Activated CD8-positive, alpha-beta memory T cell treated with anti-CD3 and anti-CD28 coated beads, Interleukin-2, amount 10 ng/mL, durations not matched to agents 7 days and 5 days (primary cell): ENCODE measurements at places on chromosomes 6 and 20. TPM values are rescaled to one million over a fixed set of nuclear protein-coding genes. Genes with fewer than 3 reads are reported as not detected.
A peak's percentile ranks its signal among the peaks of the same experiment; 100 is the strongest.

DNA sequence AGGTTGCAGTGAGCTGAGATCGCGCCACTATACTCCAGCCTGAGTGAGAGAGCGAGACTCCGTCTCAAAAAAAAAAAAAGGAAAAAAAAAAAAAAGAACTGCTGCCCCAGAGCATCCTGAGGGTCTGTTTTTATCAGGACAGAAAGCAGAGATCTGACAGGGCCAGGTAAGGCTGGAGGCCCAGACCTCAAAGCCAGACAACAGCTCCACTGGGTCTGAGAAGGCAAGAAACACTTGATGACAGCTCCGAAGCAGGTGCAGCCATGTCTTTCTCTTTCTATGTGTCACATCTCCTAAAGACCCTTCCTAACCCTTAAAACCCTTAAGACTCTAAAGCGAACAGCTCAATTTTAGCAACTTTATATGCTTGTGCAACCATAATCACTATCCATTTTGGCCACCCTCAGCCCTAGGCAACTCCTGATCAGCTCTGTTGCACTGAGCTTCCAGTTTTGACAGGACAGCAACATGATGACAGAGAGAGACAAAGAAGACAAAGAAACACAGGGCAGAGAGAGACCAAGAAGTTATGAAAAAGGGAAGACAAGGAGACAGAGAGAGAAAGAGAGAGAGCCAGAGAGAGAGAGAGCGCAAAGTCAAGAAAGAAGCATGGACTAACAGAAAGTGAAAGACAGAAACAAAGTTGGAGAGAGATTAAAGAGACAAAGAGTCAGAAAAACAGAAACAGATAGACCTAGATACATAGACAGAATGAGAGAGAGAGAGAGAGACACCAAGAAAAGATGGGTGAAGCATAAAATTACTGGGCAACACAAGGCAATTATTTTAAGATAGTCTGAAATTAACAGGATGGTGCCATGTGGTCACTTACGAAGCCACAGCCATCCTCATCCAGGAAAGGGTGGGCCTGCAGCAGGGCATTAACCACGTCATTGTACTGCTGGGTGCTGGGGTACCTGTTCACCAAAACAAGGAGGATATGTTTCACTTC is 39.2 kb downstream of the SAMD3 start:
- peaks cover 60% of the 10 kb centered on the region for H3K36me3 ChIP-seq
- peaks cover 51% of the 10 kb centered on the region for H3K4me1 ChIP-seq
- H3K27me3 ChIP-seq, result no peaks in the 10 kb centered on the region

GRCh38 chr6:3162067-3162497 is 4.7 kb upstream of the TUBB2A start:
- DNase-seq, result no peak
- no peak overlapping the region for H3K27ac ChIP-seq
- H3K27me3 ChIP-seq, result peaks cover 33% of the 10 kb centered on the region

DNA sequence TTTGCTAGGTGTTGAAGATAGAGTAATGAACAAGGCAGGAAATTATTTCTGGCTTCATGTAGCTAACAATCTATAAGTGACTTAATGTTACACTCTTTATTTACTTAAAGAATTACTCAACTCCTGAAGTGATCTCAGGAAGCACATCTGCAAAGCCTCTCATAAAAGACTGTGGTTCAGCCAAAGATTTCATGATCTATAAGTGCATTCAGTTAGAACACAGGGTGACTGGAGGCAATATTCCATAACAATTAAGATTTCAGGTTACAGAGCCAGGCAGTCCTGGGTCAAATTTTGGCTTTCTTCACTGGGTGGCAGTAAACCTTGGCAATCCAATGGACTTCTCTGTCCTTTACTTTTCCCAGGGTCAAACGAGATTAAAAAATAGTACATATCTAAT is 204.0 kb downstream of the TPBG start:
- no peaks in the 10 kb centered on the region for H3K4me1 ChIP-seq
- DNase-seq, result no peak
- H3K27me3 ChIP-seq, result peaks cover 2% of the 10 kb centered on the region

- no peaks in the 10 kb centered on the region for H3K36me3 ChIP-seq
- peak overlapping the region; percentile 57 for H3K4me3 ChIP-seq
- H3K27ac ChIP-seq, result peak overlapping the region; percentile 91
- peak; percentile 70 for DNase-seq
- H3K27me3 ChIP-seq, result peaks cover 5% of the 10 kb centered on the region
Observed at GRCh38 chr6:109491207-109491938, 8.4 kb upstream of the ZBTB24 start.

DNA sequence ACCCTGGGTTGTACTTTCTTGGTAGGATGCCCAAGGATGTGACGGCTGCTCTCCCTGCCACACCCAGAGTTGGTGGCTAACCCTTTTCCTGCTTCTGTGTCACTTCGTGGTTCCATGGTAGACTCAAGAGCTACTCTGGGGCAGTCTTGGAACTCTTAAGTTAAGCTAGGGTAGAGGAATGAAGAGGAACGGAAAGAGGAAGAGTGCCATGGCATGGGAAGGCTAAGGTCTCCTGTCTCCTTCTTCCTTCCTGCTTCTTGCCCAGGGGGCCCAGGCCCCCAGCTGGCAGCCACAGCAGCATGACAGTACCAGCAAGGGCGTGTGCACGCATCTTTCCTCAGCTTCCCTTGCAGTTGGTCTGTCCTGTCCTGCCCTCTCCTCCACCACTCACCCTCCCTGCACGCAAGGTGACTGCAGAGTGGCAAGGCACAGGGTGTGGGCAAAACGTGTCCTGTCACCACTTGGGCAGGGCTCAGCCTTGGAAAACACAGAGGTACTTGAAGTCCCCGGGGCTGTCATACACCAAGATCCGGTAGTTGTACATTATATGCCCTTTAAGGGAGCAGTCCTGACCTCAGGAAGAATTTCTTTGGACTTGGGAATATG is 39.8 kb upstream of the TGM3 start:
- peak; percentile 46 for DNase-seq
- no peaks in the 10 kb centered on the region for H3K36me3 ChIP-seq
- H3K4me3 ChIP-seq, result no peak overlapping the region
- peaks cover 15% of the 10 kb centered on the region for H3K4me1 ChIP-seq

GRCh38 chr20:46721476-46721875 is 12.0 kb downstream of the SLC2A10 start:
- no peak overlapping the region for H3K4me3 ChIP-seq
- H3K4me1 ChIP-seq, result no peaks in the 10 kb centered on the region
- H3K36me3 ChIP-seq, result no peaks in the 10 kb centered on the region

- DNase-seq, result no peak
- no peak overlapping the region for H3K27ac ChIP-seq
- no peak overlapping the region for H3K4me3 ChIP-seq
- no peaks in the 10 kb centered on the region for H3K4me1 ChIP-seq
- no peaks in the 10 kb centered on the region for H3K36me3 ChIP-seq
Observed at GRCh38 chr6:10557913-10558312, 36.8 kb downstream of the GCNT2 start.

DNA sequence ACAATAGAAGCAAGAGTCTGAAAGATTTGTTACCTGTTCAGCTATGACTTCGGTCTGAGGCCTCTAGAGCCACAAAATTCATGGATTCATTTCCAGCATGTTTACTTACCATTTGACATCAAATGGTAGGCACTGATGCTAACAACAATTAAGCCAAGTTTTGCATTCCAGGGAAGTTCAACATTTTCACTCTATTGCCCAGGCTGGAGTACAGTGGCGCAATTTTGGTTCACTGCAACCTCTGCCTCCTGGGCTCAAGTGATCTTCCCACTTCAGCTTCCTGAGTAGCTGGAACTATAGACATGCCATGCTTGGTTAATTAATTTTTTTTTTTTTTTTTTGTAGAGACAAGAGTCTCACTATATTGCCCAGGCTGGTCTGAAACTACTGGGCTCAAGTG is 114.1 kb upstream of the SGK1 start:
- no peaks in the 10 kb centered on the region for H3K36me3 ChIP-seq
- H3K27me3 ChIP-seq, result no peaks in the 10 kb centered on the region
- no peak overlapping the region for H3K4me3 ChIP-seq
- peaks cover 22% of the 10 kb centered on the region for H3K4me1 ChIP-seq

GRCh38 chr6:5058254-5058653 is 26.9 kb upstream of the PPP1R3G start:
- no peak overlapping the region for H3K27ac ChIP-seq
- no peak for DNase-seq
- no peaks in the 10 kb centered on the region for H3K36me3 ChIP-seq
- H3K27me3 ChIP-seq, result peaks cover under 1% of the 10 kb centered on the region
- H3K4me3 ChIP-seq, result no peak overlapping the region

- H3K27me3 ChIP-seq, result peaks cover 9% of the 10 kb centered on the region
- peaks cover 14% of the 10 kb centered on the region for H3K4me1 ChIP-seq
- H3K27ac ChIP-seq, result no peak overlapping the region
Observed at GRCh38 chr6:39292637-39293036, 21.6 kb downstream of the KCNK17 start.

GRCh38 chr20:10616212-10616611 is 57.6 kb downstream of the JAG1 start:
- no peaks in the 10 kb centered on the region for H3K4me1 ChIP-seq
- H3K27ac ChIP-seq, result no peak overlapping the region
- no peaks in the 10 kb centered on the region for H3K27me3 ChIP-seq
- H3K36me3 ChIP-seq, result peaks cover 1% of the 10 kb centered on the region

DNA sequence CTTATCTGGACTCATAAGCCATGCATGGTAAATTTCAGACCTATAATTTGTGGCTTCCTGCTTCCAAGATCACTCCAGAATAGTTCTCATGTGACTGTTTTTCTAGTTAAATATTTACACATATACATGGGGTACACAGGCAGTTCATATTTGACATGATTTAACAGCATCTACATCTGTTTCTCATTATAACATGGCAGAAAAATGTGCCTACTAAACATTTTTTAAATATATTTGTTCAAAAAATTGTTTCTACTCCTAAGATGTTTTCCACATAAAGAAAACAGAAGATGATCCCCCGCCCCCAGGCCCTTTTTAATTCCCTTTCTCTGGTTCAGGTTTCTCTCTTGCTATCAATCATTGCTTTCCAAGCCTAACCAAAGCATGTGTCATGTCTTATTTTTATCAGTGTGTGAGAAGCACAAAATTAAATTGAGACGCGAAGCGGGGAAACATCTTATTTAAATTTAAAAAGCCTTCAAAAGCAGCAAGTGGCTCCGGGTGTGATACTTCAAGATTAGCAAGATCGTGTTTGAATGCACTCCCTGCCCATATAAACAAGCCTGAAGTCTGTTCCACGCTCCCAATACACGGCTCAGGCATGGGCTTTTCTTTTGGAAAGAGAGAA is 37.3 kb downstream of the IPCEF1 start:
- no peak for DNase-seq
- no peak overlapping the region for H3K27ac ChIP-seq
- H3K4me1 ChIP-seq, result no peaks in the 10 kb centered on the region
- H3K4me3 ChIP-seq, result no peak overlapping the region

DNA sequence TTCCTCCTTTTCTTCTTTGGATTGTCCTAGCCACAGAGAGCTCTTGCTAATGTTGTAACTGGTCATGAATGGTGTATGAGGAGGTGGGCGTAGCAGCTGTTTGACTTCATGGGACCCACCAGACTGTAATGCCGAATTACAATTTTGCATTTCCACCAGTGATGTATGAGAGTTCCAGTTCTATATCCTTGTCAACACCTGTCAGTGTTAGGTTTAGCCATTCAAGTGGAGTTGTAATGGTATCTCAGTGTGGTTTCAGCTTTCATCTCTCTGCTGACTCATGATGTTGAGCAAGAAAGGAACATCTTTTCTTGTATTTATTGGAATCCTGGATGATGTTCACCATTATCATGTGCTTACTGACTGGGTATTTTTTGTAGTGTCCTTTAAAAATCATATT is 5.1 kb downstream of the IGF2R start:
- H3K4me3 ChIP-seq, result peak overlapping the region; percentile 38
- H3K36me3 ChIP-seq, result peaks cover 11% of the 10 kb centered on the region
- H3K27me3 ChIP-seq, result no peaks in the 10 kb centered on the region
- peak overlapping the region; percentile 83 for H3K27ac ChIP-seq

- H3K36me3 ChIP-seq, result peaks cover 73% of the 10 kb centered on the region
- peaks cover 6% of the 10 kb centered on the region for H3K4me1 ChIP-seq
- H3K27ac ChIP-seq, result no peak overlapping the region
- no peak for DNase-seq
Observed at GRCh38 chr20:34096699-34097444, 15.2 kb downstream of the EIF2S2 start.

- H3K4me1 ChIP-seq, result peaks cover 16% of the 10 kb centered on the region
- peaks cover 19% of the 10 kb centered on the region for H3K27me3 ChIP-seq
- H3K36me3 ChIP-seq, result peaks cover 2% of the 10 kb centered on the region
- DNase-seq, result peak; percentile 82
Observed at GRCh38 chr6:108541843-108542759, 18.6 kb upstream of the FOXO3 start.

GRCh38 chr20:59647271-59647670 is 42.9 kb downstream of the PHACTR3 start:
- no peaks in the 10 kb centered on the region for H3K4me1 ChIP-seq
- H3K27ac ChIP-seq, result no peak overlapping the region
- H3K36me3 ChIP-seq, result no peaks in the 10 kb centered on the region
- peaks cover 5% of the 10 kb centered on the region for H3K27me3 ChIP-seq
- DNase-seq, result peak; percentile 5

GRCh38 chr6:56514395-56514794 is 128.3 kb downstream of the DST start:
- no peak overlapping the region for H3K27ac ChIP-seq
- no peaks in the 10 kb centered on the region for H3K27me3 ChIP-seq
- no peaks in the 10 kb centered on the region for H3K36me3 ChIP-seq
- no peak for DNase-seq

DNA sequence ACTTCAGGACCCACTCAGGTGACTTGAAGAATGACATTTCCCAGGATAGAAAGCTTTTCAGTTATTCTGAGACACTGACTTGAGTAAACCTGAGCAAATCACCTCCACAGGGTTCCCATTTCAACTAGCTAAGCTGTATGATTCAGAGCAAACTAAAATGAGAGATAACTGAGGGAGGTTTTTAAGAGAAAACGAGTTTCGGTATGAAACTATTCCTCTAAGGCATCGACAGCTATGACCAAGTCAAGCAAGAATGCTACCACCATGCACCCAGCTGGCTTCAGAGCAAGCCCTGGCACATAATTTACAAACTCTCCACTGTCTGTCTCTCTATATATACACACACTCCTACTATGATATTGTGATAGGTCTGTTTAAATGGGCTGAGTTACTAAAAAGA is 75.4 kb downstream of the PERP start:
- H3K36me3 ChIP-seq, result no peaks in the 10 kb centered on the region
- DNase-seq, result no peak
- H3K4me3 ChIP-seq, result no peak overlapping the region
- H3K27me3 ChIP-seq, result peaks cover 7% of the 10 kb centered on the region

GLP1R gene
- not detected for total RNA-seq

TCP11 gene
- total RNA-seq, result not detected

RNF146 gene
- 24.9 TPM for total RNA-seq

CCM2L gene
- total RNA-seq, result not detected

PRICKLE4 gene
- not detected for total RNA-seq

FRMD1 gene
- not detected for total RNA-seq

DLL1 gene
- 0.37 TPM for total RNA-seq

CRISP2 gene
- total RNA-seq, result not detected
